ENCODE measurements at places on chromosomes 4 and X. TPM values are rescaled to one million over a fixed set of nuclear protein-coding genes. Genes with fewer than 3 reads are reported as not detected.

GABRB1 gene
- total RNA-seq = 4.3 TPM

DNA sequence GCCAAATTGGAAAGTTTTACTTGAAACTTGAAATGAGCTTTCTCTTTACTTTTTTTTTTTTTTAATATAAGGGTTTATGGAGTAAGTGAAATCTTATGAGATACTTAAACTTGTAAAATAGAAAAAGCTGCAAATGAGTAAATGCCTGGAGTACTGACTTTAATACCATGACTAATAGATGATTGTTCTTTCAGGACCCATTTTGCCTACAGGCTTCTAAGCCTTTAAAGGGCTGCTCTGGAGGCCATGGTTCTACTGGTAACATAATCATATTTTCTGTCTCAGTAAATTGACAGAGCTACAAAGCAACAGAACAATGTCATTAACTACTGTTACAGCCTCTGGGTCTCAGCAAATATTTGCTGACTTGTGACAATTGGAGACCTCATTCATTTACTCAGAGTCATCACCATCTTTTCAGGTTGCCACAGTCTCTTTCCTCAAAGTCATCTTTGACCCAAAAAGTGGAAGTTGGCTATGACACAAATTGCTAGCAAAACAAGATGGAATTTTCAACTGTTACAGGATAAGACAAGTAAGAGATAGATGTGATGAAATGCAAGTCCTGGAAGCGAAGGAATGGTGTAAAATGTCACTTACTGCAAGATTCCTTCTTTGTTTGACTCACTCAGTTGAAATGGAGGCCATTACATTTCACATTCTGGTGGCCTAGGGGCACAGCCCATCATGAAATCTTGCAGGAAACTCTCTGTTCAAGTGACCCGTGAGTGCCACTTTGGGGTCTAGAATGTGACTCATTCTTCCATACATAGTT, 132.7 kb downstream of the BTC start:
- DNase-seq = peak; percentile 78

DNA sequence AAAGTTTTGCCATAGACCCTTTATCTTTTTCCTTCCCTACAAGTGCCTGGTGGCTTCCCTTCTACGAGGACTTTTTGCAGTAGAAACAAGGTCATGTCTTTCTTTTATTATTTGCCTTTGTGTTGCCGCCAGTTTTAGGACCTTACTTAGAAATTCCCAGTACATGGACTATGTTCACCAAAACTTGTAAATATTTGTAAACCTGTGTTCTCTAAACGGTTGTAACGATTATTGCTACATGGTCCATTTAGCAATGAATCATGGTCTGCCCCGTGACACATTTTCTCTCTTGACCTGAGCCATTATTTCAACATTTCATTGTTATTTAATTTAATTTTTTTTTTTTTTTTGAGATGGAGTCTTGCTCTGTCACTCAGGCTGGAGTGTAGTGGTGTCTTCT, 110.7 kb downstream of the MFAP3L start:
- no peak for DNase-seq

DNA sequence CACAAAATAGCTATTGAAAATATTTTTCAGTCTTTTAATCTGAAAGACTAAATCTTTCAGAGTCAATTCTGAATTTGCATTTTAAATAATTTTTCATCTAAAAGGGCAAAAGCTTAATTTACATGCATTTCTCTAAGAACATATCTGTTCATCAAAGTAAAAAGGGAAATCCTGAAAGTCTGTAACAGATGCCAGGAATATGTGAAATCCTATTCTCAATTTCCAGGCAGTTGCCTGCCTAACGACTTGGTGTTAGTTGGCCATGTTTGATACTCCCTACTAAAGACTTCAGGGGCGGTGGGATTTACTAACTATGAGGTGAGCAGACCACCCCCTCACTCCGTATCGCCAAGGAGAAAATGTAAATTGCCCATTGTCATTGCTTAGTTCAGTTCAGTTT, 136.8 kb downstream of the KIT start:
- DNase-seq = no peak

GRCh38 chr4:184423003-184423686, 51.2 kb downstream of the IRF2 start:
- DNase-seq = no peak

NSUN7 gene
- 5.9 TPM for total RNA-seq

DNA sequence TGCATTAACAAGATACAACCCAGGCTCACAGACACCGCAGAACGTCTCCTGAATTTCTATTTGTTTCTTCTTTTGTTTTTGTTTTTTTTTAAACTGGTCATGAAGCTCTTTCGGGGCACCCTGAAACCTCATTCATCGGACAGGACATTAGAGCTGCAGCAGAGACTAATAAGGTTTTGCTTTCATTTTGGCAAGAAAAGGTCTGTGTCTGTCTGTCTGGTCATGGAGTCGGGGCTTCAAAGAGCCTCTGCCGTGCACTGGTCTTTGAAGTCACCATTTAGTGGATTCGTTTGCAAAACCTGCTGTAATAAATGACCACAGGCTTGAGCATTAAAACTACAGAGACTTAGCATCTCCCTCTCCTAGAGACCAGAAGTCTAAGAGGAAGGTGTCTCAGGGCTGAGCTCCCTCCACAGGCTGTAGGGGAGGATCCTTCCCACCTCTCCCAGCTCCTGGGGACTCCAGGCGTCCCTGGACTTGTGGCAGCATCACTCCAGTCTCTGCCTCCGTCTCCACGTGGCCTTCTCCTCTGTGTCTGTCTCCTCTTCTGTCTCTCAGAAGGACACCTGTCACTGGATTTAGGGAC, 247.5 kb downstream of the CRLF2 start:
- DNase-seq = no peak
